HEK293T (cell line): ENCODE measurements at places on chromosomes 4 and X.

GRCh38 chrX:3252744-3253143, 93.7 kb downstream of the MXRA5 start:
- DNase-seq: no peak

- DNase-seq: no peak
These were observed 53.1 kb downstream of the BMP2K start for GRCh38 chr4:78829296-78829695.

GRCh38 chr4:26048378-26048882, 134.4 kb downstream of the SMIM20 start:
- no peak for DNase-seq

DNA sequence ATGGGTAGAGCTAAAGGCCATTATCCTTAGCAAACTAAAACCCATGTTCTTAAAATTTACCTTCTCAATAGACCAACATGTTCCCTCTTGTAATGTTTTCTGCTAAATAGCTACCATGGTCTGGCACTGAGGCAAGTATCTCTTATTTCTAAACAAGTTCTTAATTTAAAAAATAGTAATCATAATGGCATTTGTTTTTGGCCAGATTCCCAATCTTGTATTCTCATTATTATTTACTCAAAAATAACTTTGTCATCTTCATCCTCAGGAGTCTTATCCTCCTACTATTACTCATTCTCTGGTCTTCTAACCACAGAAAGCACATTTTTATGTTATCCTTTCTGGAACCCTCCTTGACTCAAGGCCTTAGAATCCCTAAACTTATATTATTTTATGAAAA, 931.2 kb downstream of the CCSER1 start:
- no peak for DNase-seq

DNA sequence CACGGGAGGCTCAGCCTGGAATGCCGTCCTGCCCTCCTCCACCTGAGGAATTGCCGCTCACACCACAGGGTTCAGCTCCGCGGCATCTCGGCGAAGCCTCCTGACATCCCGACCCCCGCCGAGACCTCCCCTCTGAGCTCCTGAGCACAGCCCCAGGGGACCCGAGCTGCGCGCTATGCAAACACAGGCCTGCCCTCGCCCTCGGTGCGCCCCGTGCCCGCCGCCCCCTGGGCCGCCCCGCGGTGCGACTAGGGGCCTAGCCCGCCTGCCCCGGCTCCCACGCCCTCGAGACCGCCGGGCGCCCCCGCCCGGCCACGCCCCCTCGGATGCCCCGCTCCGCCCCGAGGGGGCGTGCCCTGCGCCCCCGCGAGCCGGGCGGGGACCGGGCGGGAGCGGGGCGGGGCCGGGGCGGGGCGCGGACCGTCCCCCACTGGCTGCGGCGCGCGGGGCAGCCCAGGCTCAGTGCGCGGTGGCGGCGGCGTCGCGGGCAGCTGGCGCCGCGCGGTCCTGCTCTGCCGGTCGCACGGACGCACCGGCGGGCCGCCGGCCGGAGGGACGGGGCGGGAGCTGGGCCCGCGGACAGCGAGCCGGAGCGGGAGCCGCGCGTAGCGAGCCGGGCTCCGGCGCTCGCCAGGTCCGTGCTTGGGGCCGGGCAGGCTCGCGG, at the start of gene FGFR3:
TSS of gene FGFR3 (plus strand) at position 462 of the 664 bp plus-strand sequence. CDS start 642 bp downstream, outside the sequence.
- DNase-seq: peak; percentile 94
